Cardiac septum (tissue), 1 donor: ENCODE measurements at places on chromosomes 6 and 20. TPM values are rescaled to one million over a fixed set of nuclear protein-coding genes. Genes with fewer than 3 reads are reported as not detected.

DNA sequence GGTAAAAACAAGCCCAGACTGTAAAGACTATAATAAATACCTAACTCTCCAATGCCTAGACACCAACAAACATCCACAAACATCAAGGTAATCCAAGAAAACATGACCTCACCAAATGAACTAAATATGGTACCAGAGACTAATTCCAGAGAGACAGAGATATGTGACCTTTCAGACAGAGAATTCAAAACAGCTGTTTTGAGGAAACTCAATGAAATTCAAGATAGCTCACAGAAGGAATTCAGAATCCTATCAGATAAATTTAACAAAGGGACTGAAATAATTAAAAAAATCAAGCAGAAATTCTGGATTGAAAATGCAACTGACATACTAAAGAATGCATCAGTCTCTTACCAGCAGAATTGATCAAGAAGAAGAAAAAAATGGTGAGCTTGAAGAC, 26.6 kb downstream of the NCOA6 start:
- DNase-seq, result no peak

- no peak for DNase-seq
Observed at GRCh38 chr6:105626295-105627158, 223.6 kb upstream of the PREP start.

GRCh38 chr6:47455533-47456209, 21.9 kb upstream of the CD2AP start:
- no peak for DNase-seq

GRCh38 chr20:34549291-34549928, 9.1 kb upstream of the MAP1LC3A start:
- no peak for DNase-seq

DNA sequence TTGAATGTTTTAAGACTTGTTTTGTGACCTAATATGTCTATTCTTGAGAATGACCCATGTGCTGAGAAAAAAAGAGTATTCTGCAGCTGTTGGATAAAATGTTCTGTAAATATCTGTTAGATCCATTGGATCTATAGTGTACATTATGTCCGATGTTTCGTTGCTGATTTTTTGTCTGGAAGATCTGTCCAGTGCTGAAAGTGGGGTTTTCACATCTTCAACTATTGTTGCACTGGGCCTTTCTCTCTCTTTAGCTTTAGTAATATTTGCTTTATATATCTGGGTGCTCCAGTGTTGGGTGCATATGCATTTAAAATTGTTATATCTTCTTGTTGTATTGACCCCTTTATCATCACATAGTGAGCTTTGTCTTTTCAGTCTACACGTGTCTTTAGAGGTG, 5.7 kb upstream of the SIRPB2 start:
- DNase-seq, result no peak

Gene WFDC12
- not detected for total RNA-seq

Gene TFEB
- 45.6 TPM for total RNA-seq

Gene WFDC2
- 1.0 TPM for total RNA-seq
